ENCODE measurements at places on chromosomes 4 and X. TPM values are rescaled to one million over a fixed set of nuclear protein-coding genes. Genes with fewer than 3 reads are reported as not detected.

- no peak for DNase-seq
Observed at GRCh38 chr4:117412661-117413060, 327.3 kb upstream of the TRAM1L1 start.

ARAP2 gene
- 5.9 TPM for polyA plus RNA-seq

DNA sequence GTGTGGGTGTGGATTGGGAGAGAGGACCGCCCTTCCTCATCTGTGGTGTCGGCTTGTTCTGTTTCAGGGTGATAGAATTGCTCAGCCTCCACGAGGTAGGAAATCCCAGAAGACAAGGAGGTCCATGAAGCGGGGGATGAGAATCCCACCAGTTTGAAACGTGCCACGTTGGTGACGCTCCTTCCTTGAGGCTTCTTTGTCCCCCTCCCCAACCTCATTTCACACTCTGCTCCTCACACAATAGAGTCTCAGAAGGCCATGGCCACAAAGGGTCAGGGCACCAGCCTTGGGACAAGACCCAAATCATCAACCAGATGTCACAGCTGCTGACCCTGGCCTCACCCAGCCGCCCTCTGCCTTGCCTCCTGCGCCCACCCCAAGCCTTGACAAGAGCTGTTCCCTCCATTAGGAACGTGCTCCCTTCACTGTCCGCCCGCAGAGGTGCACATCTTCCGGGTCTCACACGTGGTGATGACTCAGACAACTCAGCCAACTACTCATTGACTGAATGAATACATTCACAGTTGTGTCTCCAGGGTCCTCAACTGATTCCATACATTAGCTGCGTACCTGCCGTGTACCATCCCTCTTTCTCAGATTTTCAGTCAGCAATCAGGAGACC, 18.3 kb downstream of the BLOC1S4 start:
- no peak for DNase-seq

DNA sequence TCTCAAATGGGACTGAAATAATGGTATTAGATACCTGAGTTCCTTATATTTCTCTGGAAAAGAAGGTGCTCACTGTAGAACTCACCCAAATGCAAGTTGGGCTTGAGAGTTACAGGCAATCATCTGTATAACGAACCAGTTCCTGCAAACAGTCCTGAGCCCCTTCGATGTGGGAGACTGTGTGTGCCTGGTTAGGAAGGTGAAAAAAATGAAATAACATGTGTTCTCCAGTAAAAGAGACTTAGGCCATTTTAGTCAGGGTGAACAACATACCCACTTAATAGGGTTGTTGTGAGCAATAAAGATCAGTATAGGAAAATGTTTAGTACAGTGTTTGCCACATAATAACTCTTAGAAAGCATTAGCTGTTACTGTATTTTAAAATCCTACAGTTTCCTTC, 23.4 kb downstream of the STIM2 start:
- no peak for DNase-seq

FAM193A gene
- 11.4 TPM for polyA plus RNA-seq

GAK gene
- polyA plus RNA-seq = 84.9 TPM

GRCh38 chrX:119971184-119971583, 27.6 kb upstream of the NKAP start:
- DNase-seq = no peak

DNA sequence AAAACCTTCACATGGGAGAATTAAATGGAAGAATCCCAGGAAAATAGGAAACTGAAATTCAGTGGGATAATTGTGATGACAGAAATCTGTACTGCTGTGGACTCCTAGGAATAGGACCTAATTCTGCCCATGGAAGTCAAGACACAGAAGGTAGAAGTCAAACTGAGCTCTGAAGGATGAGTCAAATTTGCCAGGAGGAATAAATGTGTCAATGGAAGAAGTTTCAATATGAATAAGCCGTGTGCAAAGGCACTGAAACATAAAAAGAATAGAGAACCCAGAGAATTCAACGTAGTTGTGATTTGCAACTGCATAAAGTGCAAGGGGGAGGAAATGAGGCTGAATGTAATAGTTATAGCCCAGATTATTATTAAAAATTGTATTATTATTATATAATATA, 11.6 kb downstream of the ENAM start:
- no peak for DNase-seq

DNA sequence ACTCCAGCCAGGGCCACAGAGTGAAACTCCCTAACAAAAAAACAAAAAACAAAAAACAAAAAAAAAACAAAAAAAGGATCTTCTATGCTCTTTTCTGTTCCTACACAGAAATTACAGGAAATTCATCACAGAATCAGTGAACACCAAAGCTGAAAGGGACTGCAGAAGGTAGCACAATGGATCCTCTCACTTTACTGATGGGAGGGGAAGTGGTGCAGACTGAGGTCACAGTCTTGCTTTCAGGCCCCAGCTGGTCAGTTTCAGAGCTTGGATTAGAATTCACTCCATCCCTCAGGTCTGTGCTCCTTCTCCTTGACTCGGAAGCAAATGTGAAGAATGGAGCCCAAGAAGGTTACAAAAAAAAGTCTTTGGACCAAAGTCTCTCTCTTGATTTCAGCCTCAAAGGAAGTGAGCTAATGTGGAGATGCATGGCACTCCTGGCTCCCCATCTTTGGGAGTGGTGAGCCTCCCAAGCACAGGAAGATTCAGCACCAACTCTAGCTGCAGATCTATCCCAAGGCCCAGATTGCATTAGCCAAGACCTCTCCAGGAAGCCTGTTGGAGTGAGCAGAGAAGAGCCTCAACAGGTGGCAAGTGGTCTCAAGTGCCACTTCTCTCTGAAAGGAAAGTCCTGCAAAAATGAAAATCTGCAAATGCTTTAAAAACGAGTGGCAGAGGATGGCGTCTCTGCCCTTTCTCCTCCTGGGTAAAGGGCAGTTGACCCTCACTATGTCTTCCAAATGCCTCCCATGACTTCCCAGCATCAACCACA, 176.0 kb downstream of the MAML3 start:
- DNase-seq = no peak

DNA sequence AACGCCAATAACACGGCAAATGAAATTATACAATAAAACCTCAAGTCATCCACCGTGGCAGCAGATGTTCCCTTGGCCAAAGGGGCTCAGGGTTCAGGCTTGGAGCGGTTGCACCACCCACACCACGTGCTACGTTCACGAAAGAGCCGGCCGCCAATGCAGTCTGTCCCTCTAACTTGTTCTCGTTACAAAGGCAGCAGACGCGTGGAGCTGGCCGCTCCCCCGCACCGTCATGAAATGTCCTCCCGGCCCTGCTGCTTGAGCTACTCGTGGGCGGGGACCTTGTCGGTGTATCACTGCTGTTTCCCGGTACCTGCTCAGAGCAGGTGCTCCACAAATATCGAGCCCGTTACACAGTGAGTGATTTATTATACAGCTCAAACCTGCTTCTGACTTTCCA, 36.4 kb upstream of the MAN2B2 start:
- no peak for DNase-seq

GRCh38 chrX:54248309-54248708, 65.3 kb upstream of the FAM120C start:
- DNase-seq = peak; percentile 33

- DNase-seq = no peak
Observed at GRCh38 chr4:180156684-180157083, 2086.5 kb upstream of the TENM3 start.

DNA sequence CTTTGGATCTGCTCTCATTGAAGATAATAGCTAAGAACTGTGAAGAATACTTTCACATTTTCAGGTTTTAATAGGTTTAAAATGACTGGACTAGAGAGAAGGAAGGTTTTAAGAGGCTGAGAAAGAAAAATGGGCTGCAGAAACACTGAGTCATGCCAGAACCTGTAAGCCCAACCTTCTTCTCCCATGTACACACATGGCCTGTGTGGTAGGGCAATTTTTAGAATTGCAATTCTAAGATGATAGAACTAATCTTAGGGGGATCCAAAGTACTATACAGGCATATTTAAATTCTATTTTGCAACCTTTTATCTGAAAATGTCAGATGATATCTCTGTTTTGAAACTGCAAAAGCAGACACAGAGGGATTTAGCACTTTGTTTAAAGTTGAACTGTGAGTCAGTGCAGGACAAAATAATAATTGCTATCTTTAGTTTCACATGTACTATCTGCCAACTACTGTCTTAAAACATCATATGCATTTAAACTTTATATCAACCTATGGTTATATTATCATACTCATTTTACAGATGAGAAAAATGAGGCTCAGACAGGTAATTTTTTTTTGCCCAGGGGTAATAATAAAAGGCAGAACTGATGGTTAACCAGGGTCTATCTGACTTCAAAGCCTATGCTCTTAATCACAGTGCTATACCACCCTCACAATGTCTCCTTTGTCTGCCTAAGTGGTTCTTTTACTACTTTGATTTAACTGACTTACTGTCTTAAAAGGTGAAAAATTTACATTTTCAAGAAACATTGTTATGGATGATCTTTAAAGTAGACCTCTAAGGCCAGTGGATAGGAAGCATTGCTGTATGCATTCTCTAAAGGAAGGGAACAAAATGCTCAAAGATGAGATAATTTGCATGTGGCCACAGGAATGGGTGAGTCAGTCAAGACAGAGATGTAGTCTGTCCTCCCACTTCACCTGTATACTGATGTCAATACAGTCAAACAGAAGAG, 4.3 kb downstream of the TMPRSS11E start:
- DNase-seq = peak; percentile 10

GRCh38 chrX:51024106-51024696, 113.7 kb downstream of the BMP15 start:
- DNase-seq = no peak

- DNase-seq = no peak
Observed at GRCh38 chr4:175460414-175460813, 351.6 kb downstream of the GPM6A start.

DNA sequence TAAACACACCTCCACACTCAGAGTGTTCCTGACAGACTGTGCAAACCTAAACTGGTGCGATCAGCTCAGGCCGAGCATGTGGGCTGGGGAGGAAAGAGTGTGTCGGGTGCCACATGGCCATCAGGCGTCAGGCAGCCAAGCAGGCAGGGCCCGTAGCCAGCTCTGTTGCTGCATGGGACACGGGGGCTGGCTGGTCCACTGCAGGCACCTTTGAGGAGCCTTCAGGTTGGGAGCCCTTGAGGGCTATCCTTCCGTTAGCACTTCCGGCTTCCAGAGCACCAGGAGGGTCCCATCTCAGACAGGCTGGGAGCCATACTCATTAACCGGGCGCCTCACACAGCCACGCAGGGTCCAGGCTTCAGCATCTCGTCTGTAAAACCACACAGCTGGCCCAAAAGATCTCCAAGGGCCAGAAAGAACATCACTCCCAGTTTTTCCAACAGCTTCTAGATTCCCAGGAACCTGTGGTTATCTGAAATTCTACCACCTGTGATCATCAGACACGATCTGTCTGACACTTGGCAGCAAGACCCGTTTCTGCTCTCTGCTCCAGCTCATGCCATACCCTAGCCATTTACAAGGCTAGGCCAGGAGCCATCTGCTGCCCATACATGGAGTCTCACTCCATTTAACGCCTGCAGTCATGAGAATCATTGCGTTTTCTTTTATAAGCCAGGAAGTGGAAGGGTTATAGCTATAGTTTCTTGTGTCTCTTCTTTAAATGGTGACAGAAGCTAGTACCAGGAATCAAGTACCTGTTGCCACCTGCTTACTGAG, 87.5 kb downstream of the NSUN7 start:
- DNase-seq = no peak

- DNase-seq = no peak
Observed at GRCh38 chr4:109014593-109015412, 251.9 kb upstream of the ETNPPL start.

- DNase-seq = peak; percentile 46
Observed at GRCh38 chr4:150579551-150580234, 2.3 kb upstream of the MAB21L2 start.

DNA sequence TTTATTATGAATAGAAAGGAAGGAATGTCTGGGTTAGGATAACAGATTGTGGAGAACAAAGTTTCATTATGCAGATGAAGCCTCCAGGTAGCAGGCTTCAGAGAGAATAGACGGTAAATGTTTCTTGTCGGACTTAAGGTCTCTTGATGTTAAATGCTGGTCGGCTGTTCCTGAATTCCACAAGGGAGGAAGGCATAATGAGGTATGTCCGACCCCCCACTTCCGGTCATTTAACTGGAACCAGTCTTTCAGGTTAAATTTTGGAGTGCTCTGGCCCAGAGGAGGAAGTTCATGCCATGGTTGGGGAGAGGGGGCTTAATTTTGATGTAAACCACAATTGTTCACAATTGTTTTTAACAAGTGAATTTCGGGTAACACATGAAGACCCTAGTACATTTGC, 158.1 kb upstream of the VCX3A start:
- DNase-seq = no peak

- DNase-seq = no peak
Observed at GRCh38 chr4:7412554-7412912, 22.2 kb downstream of the PSAPL1 start.

DNA sequence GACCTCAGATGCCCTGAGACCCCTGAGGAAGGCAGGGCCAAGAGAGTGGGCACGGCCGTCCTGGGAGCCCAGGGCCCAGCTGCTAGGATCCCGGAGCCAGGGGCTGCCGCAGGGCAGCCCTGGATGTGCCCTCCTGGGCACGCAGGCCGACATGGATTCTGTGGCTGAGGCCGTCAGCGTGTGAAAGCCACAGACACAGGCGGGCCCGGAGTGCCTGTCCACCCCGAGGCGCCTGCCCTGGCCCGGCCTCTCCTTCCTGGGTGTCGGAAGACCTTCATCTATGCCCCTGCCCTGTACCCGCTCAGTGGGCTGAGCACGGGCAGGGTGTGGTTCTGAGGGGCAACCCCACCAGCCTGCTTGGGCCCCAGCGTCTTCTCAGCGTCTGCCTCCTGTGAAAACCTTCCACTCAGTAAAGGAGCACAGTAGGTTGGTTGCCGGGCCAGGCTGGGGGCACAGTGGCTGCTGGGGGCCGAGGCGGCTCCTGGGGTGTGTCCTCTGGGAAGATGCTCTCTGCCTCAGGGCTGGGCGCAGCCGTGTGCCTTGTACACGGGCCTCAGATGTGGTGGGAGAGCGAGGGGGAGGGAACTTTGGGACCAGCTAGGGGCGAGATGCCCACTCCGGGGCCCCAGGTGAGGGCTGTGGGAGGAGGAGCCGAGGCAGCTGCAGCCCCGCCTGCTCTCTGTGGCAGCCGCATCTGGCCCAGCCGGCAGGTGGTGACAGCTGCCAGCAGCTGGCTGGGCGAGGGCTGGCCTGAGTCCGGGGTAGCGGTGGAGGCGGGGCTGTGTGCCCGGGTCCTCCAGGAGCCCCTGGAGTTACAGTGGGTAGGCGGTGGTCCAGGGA, 20.8 kb downstream of the FGFRL1 start:
- no peak for DNase-seq

- DNase-seq = no peak
Observed at GRCh38 chr4:120232050-120232449, 165.4 kb upstream of the MAD2L1 start.

SPACA5B gene
- not detected for polyA plus RNA-seq

GRCh38 chrX:135009838-135010237, 12.5 kb downstream of the RTL8B start:
- DNase-seq = no peak

- no peak for DNase-seq
Observed at GRCh38 chr4:159443975-159444374, 341.1 kb downstream of the RAPGEF2 start.

TRMT44 gene
- polyA plus RNA-seq = 13.2 TPM

- no peak for DNase-seq
Observed at GRCh38 chr4:153259661-153260060, 55.4 kb downstream of the TRIM2 start.
